Activated CD8-positive, alpha-beta T cell treated with anti-CD3 and anti-CD28 coated beads, Interleukin-2, amount 10 ng/mL, durations not matched to agents 7 days and 5 days (primary cell): ENCODE measurements at places on chromosomes 11 and 22.

DNA sequence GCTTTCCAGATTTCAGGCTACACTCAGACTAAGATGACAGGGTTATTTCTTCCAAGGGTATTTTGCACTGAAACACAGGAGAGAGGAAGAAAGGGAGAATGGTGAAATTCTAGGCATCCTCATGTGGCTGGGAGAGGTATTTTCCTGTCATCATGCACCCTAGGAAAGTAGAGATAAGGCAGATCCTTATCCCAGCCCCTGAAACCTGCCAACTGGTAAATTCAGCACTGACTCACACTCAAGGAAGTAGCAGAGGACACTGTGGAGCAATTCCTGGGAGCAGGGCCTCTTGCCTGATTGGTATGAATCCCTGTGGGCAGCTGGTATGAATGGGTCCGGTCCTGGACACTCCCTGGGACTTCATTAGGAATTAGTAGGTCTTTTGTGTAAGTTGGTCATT is 37.6 kb upstream of the SLC5A1 start:
- no peak for DNase-seq

DNA sequence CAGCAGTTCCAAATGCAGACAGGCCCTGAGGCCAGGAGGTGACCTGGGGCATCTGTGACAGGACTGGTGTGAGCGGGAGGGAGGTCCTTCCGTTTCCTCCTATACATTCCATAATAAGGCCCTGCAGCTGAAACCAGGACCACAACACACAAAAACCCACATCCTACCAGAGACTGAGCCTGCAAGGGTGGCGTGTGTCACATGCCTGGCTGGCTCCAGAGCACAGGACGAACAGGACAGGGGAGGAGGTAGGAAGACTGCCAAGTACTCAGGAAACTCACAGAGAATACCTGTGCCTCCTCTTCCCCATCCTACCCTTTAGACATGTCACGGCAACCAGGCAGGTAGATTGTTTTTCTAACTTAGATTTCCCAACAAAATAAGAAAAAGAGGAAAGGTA is 103.9 kb downstream of the ARL14EP start:
- DNase-seq = no peak

GRCh38 chr22:43152003-43152356 is 621 bp downstream of the TSPO start:
- no peak for DNase-seq

DNA sequence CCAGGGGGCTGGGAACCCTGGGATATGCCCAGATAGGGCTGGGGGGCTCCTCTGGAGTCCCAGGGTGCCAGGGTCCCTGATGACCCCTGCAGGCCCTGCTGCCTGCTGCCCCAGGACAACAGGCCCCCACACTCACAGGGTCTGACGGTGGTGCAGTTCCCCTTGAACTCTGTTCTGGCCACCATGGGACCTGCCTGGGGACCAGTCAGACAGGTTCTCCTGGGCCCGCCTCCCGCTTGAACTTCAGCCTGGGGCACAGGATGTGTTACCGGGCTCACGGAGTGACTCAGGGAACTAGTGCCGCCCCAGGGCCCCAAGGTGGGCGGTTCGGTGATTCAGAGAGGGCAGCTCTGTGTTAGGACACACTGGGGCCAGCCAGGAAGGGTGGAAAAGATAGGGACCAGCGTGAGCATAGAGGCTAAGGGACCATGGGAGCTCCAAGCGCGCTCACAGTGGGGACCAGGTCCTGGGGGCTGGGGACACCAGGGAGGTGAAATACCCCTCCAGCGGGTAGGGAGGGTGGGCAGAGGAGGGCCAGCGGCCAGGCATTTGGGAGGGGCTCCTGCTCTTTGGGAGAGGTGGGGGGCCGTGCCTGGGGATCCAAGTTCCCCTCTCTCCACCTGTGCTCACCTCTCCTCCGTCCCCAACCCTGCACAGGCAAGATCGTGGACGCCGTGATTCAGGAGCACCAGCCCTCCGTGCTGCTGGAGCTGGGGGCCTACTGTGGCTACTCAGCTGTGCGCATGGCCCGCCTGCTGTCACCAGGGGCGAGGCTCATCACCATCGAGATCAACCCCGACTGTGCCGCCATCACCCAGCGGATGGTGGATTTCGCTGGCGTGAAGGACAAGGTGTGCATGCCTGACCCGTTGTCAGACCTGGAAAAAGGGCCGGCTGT is 21.5 kb upstream of the TXNRD2 start:
- no peak for DNase-seq

- DNase-seq = peak; percentile 46
Observed at GRCh38 chr11:29343465-29344333, 673.1 kb downstream of the KCNA4 start.

GRCh38 chr11:21053466-21053865 is 384.1 kb downstream of the NELL1 start:
- DNase-seq = no peak

GRCh38 chr11:59267196-59267595 is 54.5 kb upstream of the MPEG1 start:
- no peak for DNase-seq

GRCh38 chr11:60477035-60477445 is 15.5 kb upstream of the MS4A12 start:
- no peak for DNase-seq

DNA sequence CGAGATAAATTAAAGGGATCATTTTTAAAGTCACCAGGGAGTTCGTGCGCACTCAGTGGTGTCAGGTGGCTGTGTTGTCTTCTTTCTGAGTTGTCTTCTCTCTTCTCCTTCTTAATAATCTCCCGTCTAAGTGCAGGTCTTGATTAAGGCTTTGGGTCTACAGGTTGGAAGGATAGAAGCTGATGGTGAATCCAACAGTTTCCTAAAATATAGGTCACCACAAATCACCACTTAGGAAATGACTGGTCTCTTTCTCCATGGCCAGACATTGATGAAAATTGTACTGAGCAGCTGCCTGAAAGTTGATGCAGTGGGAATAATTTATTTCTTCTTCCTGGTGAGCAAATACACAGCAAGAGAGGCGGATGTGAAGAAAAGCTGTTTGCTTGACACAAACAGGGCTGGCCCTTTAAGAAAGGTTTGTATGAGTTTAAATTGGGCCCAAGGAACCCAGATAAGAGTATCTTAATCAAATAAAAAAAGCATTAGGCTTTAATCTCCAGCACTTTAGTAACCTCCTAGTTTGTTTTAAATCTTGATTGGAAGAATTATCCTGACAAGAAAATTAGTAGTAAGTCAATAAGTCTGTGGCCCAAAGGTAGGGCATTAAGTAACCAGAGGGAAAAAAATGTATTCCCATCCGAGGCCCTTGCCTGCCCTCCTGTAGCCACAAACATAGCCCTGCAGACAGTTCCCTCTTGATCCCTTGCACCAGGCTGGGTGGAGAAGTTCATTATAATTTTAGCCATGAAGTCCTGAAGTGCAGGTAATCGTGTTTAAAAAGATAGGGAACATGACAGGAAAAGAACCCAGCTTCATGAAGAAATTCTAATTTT is 245.8 kb downstream of the KIRREL3 start:
- no peak for DNase-seq

- DNase-seq = no peak
Observed at GRCh38 chr11:68093565-68093964, 27.6 kb downstream of the CHKA start.

- no peak for DNase-seq
Observed at GRCh38 chr22:20867179-20868024, 8.6 kb downstream of the SNAP29 start.

- DNase-seq = peak; percentile 62
Observed at GRCh38 chr22:25709758-25710157, 32.2 kb upstream of the MYO18B start.

DNA sequence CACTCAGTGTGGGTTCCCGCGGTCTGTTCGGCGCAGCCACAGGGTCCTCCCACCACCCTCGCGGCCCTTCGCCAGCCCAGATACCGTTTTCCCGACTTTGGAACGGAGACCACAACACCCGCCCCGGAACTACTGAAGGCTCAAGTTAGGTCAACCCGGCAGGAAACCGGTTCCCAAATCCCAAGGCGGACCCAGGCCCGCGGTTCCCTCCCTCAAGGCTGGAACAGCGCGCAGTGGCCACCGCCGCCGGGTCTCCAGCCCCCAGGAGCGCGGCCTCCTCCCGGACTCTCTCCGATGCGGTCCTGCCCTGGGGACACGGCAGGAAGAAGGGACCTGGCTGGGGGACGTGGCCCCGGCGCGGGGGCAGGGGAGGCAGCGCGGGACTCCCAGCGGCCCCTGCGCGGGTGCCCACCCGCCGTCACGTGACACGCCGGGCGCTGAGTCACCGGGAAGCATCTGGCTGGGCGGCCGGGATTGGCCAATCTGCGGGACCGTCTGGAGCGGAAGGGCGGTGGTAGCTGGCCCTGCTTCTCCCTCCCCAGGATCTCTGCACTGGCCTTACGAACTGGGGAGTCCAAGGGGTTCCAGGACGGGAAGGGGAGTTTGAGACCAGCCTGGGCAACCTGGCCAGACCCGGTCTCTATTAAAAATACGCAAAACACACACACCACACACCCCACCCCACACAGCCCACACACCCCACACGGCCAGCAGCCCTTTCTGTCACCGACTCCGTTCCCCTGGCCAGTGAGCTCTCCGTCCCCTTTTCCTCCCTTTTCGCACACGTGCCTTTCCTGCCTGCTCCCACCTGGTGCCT is 21.5 kb upstream of the MALAT1 start:
- DNase-seq = peak; percentile 90

DNA sequence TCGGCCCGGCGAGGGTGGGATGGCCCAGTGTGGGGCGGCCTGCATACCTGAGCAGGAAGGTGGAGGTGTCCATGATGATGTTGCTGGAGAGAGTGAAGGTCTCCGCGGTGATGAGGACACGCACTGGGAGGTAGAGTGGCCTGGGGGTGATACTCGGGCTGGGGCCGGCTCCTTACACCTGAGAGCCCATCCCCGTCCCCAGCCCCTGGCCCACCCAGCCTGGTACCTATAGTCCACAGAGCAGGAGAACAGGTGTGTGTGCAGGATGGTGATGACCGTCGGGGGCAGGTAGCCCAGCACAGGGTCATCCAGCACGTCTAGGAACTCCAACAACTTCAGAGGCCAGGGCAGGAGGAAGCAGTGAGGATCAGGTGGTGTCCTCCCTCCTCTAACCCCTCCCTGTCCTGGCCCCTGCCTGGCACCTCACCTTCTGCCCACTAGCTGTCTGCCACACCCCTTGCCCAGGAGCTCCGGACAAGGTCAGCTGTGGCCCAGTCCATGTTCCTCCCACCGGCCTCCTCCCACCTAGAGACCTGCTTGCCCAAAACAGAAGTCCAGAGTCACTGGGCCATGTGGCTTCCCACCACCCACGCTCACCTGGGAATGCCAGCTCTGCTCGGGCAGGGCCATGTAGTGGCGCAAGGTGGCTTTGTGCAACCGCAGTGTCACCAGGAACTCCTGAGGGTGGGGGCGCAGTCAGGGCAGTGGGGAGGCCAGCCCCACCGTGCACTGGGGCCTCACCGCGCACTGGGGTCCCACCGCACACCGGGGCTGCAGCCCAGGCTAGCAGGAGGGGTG is 11.3 kb downstream of the ATG2A start:
- DNase-seq = no peak

- DNase-seq = no peak
Observed at GRCh38 chr11:60984636-60985035, 13.2 kb downstream of the CD6 start.

- no peak for DNase-seq
Observed at GRCh38 chr11:77324508-77324907, 23.0 kb upstream of the GDPD4 start.

- DNase-seq = peak; percentile 90
Observed at GRCh38 chr22:50190941-50191741, 5.4 kb downstream of the TRABD start.

DNA sequence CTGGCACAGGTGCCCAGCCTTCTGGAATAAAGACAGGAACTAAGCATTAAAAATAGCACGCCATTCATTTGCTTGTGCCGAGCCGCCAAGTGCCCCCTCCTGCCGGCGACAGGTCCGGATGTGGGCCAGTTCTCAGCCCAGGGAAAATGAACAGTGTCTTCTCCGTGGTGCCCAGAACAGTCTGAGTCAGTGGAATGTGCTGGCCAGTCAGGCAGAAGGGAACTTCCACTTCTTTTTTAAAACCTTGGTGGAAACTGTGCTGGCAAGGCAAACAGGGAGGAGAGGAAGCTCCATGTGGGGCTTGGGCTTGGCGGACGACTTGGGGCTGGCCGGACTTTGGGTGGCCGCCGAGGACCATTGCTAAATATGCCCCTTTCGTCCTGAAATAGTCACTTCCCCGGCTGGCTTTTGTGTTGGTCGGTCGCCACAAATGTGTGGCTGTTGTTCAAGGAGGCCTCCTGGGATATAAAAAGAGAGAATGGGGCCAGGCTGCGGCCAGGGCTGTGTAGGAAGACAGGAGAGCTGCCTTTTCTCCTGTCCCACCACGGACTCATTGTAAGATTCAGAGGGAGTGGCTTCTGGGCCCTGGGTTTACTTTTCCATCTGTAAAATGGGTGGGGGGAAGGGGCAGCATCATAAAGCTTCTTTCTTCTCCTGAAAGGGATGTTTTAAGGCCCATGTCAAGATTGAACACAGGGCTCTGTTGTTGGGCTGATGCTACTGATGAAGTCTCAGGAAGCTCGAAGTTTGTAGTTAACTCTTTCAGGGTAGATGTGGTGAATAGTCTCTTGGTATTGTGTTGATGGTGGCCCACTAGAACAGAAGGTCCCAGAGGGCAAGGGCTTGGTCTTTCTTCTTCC is 101.0 kb downstream of the PTPRJ start:
- no peak for DNase-seq

DNA sequence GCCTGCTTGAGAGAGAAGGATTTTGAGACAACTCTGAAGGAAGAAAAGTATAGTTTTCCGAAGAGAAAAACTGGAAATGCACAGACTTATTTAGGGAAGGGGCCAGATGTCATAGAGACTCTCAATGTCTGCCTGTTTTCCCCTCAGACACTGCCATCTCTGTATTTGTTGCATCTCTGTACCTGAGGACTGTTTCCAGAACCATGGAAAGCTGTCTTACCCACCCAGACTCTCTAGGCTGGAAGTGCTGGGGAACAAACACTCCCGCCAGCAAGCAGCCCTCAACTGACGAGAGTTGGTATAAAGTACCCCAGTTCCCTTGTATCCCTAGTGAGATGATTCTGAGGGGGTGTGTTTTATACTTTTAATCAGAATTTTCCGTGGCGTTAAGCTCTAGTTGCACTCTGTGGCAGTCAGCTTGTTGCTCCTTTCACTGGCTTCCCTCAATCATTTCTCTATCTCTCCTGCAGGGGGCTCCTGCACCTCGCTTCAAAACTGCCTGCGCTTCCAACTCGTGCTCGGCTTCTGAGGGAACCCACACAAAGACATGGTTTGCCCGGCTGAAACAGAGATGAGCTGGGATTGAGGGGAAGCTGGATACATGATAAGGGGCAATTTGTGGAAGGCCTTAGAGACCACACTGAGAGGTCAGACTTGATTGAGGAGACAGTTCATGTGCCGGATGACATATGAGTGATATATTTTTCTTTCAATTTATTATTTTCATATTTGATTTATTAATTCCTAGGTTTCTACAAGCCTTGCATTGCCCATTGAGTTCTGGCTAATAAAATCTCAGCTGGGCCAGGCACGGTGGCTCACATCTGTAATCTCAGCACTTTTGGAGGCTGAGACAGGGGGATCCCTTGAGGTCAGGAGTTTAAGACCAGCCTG is 36.9 kb upstream of the CLPB start:
- peak; percentile 69 for DNase-seq

GRCh38 chr22:44577391-44578109 is 79.5 kb upstream of the RTL6 start:
- DNase-seq = no peak
